ENCODE measurements at places on chromosomes 4 and X.

DNA sequence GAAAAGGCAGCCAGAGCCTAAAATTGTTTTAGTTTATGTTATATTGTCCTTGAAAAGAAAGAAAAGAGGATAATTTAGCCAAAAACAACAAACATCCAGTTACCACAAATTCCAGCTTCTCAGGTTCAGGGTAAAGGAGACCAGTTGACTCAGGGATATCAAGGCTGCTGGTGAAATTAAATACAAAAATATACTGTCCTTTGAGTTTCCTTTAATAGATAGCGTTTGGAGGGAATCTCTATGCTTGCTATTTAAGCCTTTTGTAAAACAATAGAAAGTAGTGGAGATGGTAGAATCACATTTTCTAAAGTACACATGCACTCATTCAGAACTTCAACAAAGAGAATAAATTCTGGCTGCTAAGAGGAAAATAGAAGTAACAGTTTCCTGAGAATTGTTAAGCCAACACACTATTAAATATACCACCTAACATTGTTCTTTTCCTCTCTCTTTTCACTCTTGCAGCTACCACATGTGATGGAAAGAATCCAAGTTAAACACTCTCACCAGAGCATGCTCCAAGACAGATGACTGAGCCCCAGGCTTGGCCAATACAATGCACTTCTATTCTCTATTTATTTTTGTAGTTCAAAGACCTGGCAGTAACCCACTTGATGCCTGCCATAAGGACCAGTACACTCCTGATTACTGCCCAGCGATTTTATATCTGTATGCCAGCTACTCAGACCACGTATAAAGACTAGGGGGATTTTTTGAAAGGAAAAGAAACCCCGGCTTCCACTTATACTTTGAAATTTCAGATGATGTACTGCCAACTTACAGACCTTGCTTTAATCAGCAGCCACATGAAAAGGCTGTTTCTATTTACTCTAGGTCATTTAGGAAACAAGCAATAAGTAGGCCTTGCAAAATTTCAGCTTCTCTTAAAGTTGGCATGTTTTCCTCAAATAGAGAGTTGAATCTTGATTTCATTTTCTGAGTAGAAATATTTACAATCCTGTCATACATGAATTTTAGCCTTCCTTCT is 756.9 kb downstream of the FAT4 start:
- no peak for DNase-seq

GRCh38 chrX:67596839-67597790 is 53.3 kb downstream of the AR start:
- DNase-seq, result no peak

DNA sequence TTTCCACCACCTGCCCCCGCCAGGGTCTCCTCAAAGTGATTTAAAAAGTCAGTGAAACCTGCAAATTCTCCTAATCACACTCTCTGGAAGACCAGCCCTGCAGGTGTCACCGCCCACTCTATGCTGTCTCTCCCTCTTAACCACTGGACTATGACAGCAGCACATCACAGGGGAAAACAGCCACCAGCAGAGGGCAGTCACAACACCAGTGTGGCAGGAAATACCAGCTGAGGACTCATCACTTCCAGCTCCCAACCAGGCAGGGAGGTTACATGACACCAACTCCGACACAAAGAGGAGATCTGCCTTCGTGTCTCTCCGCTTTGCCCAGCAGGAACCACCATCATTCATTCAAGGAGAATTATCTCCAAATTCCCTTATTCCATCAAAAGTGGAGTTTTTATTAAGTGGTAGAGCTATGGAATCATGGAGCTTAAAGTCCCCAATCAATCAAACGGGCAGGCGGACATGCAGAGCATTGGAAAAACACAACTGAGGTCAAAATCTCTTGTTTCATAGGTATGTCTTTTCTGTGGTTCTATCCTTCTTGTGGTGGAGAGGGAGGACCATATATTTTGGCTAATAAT is 91.3 kb downstream of the NSUN7 start:
- DNase-seq, result peak; percentile 38

GRCh38 chr4:184978211-184978610 is 40.1 kb upstream of the HELT start:
- no peak for DNase-seq

- DNase-seq, result no peak
Measured at GRCh38 chr4:83921124-83921523, 385.2 kb downstream of the GPAT3 start.

GRCh38 chr4:71262161-71262560 is 76.7 kb upstream of the SLC4A4 start:
- DNase-seq, result no peak

GRCh38 chrX:47831788-47832187 is 4.9 kb upstream of the ZNF81 start:
- DNase-seq, result peak; percentile 9

- no peak for DNase-seq
Measured at GRCh38 chrX:143664302-143664701, 28.4 kb upstream of the SLITRK4 start.

DNA sequence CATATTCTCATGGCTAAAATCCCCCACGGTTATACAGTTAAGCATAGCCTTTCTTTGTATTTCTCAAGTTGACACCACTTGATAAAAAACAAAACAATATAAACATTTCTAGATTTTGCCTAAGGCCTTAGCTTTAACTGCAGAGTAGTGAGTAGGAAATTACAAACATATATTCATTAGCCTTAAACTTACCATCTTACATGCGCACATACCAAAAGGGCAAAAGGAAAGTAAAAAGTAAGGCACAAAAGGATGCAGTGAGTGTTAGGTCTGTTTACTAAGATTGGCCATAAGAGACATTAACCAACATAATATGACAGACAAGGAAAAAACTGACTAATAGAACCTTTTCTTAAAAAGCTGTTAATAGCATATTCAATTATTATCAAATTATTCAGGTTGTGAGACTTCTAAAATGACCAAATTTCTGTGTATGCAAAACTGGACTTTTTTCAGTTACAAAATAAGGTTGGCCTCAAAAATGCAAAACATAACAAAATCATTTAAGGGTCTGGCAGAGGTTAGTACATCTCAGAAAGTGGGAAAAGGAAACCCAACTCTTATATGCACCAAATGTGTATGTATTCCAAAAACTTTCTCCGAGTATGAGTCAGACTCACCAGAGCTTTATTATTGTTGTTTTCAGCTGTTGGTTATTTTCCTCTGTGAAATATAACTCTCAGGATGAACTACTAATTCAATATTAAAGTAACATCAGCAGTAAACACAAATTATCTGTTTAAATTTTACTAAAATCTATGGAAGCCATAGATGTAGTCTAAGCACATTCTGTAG is 39.9 kb downstream of the SEPSECS start:
- DNase-seq, result no peak

GRCh38 chr4:113335746-113336145 is 286.3 kb downstream of the ANK2 start:
- DNase-seq, result no peak

- no peak for DNase-seq
Measured at GRCh38 chr4:152200511-152201333, 335.2 kb downstream of the FBXW7 start.

- DNase-seq, result no peak
Measured at GRCh38 chrX:154603438-154604430, 15.3 kb downstream of the CTAG1B start.

DNA sequence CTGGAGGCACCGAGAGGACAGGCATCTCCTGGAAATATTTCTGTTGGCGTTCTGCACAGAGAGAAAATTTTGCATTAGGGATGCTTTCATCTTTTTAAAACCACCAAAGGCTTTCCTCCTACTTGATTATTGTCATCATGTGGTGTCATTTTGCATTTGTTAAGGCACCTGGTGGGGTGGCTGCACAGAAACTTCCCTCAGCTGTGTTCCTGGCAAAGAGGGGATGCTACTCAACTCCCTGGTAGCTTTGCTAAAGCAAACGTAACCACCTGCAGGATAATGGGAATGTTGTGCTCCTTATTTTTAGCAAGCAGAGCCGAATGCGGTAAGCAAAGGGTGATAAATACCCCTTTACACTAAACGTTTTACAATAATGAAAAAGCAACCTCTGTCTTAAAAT is 229.8 kb downstream of the STIM2 start:
- DNase-seq, result no peak

DNA sequence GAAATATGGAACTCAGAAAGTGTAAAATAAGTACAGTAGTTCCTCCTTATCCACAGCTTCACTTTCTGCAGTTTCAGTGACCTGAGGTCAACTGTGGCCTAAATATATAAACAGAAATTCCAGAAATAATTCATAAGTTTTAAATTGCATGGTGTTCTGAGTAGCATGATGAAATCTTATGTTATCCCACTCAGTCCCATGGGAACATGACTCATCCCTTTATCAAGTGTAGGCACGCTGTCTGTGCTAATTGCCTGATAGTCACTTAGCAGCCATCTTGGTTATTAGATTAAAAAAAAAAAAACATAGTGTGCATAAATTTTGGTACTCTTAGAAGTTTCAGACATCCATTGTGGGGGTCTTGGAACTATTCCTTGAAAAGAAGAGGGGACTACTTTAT is 983.4 kb upstream of the ADGRL3 start:
- DNase-seq, result no peak

DNA sequence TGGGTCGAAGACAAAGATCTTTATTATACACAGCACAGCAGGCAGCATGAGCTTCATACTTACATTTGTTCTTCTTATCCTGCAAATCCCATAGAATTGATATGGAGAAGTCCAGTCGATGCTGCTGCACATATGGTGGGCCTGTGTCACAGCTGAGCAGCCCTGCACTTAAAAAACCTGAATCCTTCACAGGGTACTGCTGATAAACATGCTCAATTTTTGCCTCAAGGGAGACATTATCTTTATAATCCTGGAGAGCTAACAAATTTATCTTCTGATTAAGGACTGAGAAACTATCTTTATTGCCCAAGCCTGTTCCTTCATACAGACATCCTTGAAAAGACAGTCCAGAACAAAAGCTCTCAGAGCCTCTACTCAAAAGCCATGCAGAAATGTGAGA is 434.4 kb upstream of the FAM47C start:
- DNase-seq, result no peak

GRCh38 chrX:131219271-131219670 is 69.8 kb downstream of the IGSF1 start:
- no peak for DNase-seq

All from stimulated activated CD8-positive, alpha-beta memory T cell treated with anti-CD3 and anti-CD28 coated beads, Interleukin-2, amount 100 ng/mL, for 1 hour (primary cell).